ENCODE measurements at places on chromosomes 13 and 19.

GRCh38 chr19:39401549-39402345 is 4.9 kb upstream of the ZFP36 start:
- DNase-seq, result peak; percentile 83

DNA sequence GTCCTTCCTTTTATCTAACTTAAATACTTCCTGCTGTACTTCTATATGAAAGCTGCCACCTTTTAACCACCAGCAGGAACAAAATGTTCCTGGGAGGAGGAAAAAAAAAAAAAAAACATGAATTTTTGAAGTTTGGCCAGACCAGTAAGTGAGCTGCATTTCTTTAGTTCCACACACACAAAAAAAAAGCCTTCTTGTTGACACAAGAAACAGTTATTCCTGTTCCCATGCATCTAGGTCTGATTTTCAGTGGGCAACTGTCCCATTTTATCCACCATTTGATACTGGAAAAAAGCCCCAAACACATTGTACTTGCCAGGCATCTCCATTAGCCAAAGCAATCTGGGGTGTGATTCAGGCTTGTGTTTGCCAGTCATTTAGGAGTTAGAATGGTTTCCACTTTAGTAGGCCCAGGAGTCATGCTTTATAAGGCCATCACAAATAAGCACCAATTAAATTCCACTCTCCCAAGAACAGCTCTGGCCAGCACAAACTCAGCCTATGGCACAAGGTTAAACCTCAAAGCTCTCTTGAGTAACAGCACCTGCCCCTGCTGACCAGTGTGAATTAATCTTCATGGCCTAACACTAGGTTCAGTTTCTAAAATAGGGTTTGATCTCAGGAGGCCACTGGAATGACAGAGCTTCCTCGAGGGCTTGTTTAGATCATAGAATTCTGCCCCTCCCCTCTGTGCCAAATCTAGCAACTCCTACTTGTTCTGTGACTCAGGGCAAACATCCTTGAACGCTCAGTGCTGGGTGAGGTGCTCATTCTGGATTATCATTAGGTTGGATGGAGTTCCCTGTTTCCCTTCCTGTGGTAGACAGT is 67.1 kb downstream of the NUFIP1 start:
- peak; percentile 98 for DNase-seq

- DNase-seq, result peak; percentile 37
Observed at GRCh38 chr13:104949840-104950740, 1585.4 kb downstream of the EFNB2 start.

GRCh38 chr13:85074543-85075313 is 724.5 kb downstream of the SLITRK6 start:
- DNase-seq, result no peak

- peak; percentile 23 for DNase-seq
Observed at GRCh38 chr13:71477735-71478134, 389.3 kb downstream of the DACH1 start.

- DNase-seq, result peak; percentile 44
Observed at GRCh38 chr19:50646074-50646807, 3.0 kb upstream of the C19orf81 start.

DNA sequence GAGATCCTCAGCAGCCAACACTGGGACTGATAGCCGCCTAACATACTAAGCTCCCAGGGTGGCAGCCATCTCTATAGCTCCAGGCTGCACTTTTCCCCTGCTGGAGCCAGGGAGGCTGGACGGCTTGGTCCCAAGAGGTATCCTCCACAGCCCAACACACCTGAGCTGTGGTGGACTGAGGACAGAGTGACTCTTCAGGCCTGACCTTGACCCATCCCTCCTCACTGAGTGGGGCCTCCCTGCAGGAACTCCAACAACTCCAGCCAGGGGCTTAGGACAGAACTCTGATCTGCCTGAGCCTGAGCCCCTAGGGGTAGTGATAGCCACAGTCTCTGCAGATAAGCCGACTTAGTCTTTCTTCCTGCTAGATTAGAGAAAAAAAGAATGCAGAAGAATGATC is 958.1 kb upstream of the PRR20A start:
- DNase-seq, result no peak

All from choroid plexus epithelial cell (primary cell).